Stimulated activated CD4-positive, alpha-beta T cell treated with anti-CD3 and anti-CD28 coated beads, Interleukin-2, amount 100 ng/mL, for 4 hours (primary cell): ENCODE measurements at places on chromosomes 5 and 9.

GRCh38 chr5:123273984-123274383 lies 149.2 kb downstream of the CEP120 start:
- no peak for DNase-seq

- DNase-seq: peak; percentile 10
Observed at GRCh38 chr5:80346055-80346454, 26.3 kb downstream of the SPZ1 start.

DNA sequence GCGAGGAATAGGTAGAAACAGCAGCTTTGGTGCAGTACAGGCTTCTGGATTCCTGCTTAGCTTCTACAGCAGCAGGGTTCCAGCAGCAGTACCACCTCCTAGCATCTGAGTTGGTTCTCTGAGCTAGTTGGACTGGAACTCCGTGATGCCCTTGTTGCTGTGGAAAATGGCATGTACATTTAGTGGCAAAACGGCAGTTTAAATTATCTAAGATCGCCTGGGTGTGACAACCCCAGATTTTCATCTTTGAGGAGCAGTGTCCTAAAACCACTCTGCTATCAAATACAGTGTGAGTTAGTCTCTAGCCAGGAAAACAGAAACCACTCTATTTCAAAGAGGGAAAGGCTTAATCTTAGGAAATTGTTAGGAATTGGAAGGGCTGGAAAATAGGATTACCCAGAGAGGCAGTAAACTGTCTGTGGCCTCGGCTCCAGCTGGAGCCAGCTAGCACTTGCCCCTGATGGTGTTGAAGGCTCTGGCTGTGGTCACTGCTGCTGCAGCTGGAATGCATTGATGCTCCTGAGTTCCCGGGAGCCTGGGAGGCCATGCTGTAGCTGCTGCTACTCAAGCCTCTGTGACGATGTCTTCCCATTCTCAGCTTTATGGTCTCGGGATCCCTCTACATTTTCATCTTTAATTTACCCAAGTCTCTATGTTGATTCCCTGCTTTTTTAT lies 29.4 kb downstream of the RAD23B start:
- DNase-seq: no peak

GRCh38 chr9:31837211-31837610 lies 547.2 kb upstream of the ACO1 start:
- no peak for DNase-seq
